ENCODE measurements at places on chromosomes 7 and 10. TPM values are rescaled to one million over a fixed set of nuclear protein-coding genes. Genes with fewer than 3 reads are reported as not detected.

Gene PON1
- not detected for total RNA-seq

Gene WNT8B
- not detected for total RNA-seq

Gene UNCX
- total RNA-seq = not detected

Gene GPR85
- 0.48 TPM for total RNA-seq

Gene FKBP9
- total RNA-seq = 348 TPM

Gene CYP3A4
- total RNA-seq = under 0.01 TPM

Gene FUOM
- total RNA-seq = 28.2 TPM

Gene CROT
- 13.0 TPM for total RNA-seq

Data from tracheal epithelial cell (primary cell).